Caki2 (cell line): ENCODE measurements at places on chromosomes 5 and 9. TPM values are rescaled to one million over a fixed set of nuclear protein-coding genes. Genes with fewer than 3 reads are reported as not detected.

The CRHBP gene
- total RNA-seq, result not detected in 2 replicates

The PCDHA1 gene
- not detected in 2 replicates for total RNA-seq

The SPINK5 gene
- total RNA-seq, result 0.95 TPM in 1 of 2 replicates, not detected in the other

DNA sequence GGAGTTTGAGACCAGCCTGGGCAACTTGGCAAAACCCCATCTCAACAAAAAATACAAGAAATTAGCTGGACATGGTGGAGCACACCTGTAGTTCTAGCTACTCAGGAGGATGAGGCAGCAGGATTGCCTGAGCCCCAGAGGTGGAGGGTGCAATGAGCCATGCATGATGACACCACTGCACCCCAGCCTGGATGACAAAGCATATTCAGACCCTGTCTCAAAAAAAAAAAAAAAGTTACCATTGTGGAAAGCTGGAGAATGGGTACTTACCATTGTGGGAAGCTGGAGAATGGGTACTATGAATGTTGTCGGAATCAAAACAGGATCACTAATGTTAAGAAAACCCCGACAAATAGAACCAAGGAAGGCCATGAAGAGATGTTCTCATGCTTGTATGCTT lies 25.7 kb downstream of the HINT1 start:
- DNase-seq, result no peak

DNA sequence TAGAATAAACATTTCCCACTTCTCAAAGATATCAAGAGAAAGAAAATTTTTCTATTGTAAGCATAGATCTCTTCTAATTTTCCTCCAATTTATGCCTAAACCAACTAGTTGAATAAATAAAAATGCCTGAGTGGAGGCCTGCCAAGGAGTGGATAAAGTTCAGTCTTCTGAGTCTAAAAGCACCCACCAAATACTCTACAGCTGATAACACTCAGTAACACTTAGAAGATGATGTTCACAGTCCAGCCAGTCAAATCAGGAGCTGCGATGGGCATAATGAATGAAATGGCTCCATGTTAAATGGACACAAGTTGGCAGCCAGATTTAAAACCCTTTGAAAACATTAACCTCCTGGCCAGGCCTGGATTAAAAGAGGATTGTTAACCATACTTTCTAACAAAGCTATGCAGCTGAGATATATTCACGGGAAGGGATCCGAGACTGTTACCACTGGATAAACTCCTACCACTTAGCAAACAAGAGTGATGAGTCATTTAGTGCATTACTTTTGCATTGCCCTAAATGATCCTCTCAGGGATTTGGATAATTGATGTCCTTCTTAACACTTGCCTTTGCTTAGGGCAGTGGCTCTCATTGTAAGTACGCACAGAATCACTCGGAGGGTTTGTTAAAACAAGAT lies 63.7 kb upstream of the CCDC112 start:
- no peak for DNase-seq

DNA sequence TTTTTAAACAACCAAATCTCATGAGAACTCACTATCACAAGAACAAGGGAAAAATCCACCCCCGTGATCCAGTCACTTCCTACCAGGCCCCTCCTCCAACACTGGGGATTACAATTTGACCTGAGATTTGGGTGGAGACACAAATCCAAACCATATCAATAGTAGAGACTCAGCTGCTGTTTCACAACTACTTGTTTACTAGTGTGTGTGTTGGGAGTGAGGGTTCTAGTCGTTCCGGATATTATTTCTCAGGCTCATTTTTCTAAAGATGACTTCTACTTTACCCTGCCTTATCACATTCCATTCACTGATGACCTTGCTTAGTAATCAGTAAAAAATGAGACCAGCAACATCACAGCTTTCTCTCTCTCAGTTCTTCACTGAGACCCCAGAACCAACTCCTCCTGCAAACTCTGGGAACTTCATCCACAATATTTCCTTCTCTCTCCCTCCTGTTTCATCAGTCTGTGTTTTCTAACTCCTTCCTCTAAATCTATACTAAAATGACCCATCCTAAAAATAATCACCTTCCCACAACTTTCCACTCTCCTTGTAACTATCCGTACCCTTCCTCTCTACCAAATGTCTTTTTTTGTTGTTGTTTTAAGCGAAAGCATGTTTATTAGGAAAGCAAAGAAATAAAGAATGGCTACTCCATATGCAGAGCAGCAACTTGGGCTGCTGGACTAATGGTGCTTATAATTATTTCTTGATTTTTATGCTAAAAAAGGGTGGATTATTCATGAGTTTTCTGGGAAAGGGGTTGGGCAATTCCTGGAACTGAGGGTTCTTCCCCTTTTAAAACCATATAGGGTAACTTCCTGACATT lies 121.5 kb upstream of the SPRY4 start:
- DNase-seq, result no peak

DNA sequence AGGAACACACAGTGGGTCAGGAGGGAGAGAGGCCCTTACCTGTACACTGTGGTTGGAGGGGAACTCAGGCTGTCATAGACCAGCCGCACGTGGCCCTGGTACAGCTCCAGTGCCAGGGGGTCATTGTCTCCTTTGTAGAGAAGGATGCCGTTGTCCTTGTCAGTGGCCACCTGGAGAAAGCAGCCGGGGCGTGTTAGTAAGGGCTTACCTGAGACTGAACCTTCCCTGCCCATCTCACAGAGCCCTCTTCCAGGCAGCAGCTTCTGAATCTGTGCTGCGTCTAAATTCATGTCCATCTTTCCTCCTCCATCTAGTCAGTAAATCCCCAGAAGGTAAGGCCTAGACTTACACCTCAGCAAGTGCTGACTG lies 104.7 kb upstream of the PANK3 start:
- no peak for DNase-seq

DNA sequence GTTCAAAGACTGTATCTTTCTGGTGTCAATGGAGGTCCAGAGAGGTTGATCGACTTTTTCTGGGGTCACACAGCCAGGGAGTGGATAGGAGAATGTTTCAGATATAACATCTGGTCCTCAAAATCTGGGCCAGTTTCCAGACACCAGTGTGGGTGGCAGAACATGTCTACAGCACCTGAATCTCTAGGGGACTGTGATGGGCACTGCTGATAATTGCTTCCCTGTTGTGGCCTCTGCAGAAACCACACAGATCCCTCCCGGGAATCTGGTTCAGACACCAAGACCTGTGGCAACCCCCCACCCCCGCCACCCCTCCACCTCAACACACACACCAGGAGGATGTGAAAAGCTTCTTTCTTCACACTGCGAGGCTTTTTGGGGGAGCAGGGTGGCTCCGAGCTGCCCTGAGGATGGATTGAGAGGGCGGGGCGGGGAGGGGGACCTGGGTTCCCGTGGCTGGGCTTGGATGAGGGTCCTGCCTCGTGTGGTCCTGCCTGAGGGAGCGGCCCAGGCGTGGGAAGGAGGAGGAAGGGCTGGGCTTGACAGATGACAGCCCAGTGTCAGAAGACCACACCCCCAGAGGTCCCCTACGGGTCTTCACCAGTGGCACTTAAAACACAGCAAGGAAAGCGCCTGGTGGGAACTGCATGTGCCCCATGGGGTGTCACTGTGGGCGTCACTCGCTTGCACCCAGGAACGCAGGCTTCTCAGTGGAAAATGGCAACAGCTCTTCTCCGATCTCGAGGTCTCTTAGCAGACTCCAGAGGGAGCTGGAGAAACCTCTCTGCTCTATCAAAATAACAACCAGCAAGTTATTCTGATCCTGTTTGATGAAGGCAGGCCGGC lies 55.2 kb downstream of the TRIP13 start:
- DNase-seq, result no peak

DNA sequence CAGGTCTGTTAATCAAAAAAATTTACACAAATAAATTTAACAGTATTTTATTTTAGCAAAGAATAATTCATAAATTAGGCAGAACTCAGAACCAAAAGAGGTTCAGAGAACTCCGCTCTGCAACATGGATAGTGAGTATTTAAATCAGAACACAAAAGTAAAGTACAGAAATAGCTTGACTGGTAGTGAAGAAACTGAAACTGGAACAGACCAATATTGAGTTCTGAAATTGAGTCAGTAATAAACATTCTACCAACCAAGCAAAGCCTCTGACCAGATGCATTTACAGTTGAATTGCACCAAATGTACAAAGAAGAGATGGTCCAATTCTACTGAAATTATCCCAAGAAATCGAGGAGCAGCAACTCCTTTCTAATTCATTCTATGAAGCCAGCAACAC lies 1542.8 kb downstream of the EFNA5 start:
- DNase-seq, result no peak

- DNase-seq, result peak; percentile 11
Measured at GRCh38 chr9:83649080-83649479, 26.1 kb downstream of the IDNK start.

GRCh38 chr5:176560364-176560763 lies 11.2 kb downstream of the CDHR2 start:
- no peak for DNase-seq

- no peak for DNase-seq
Measured at GRCh38 chr9:69590266-69590665, 81.9 kb downstream of the APBA1 start.

GRCh38 chr5:159972538-159973362 lies 36.2 kb upstream of the TTC1 start:
- DNase-seq, result no peak

GRCh38 chr9:112863214-112863613 lies 27.5 kb downstream of the SLC46A2 start:
- no peak for DNase-seq

- no peak for DNase-seq
Measured at GRCh38 chr5:125421006-125421405, 674.6 kb upstream of the ZNF608 start.

- no peak for DNase-seq
Measured at GRCh38 chr9:91187965-91188344, 173.8 kb downstream of the AUH start.

GRCh38 chr9:77475641-77476473 lies 172.3 kb downstream of the GNA14 start:
- DNase-seq, result no peak
